ENCODE measurements at places on chromosomes 1 and 21. TPM values are rescaled to one million over a fixed set of nuclear protein-coding genes. Genes with fewer than 3 reads are reported as not detected.

Gene OR2T11
- total RNA-seq = not detected

Gene PDC
- not detected for total RNA-seq

Gene GBP5
- total RNA-seq = 110 TPM

Gene AQP10
- total RNA-seq = not detected

Gene SPATA46
- total RNA-seq = not detected

Gene VN1R5
- not detected for total RNA-seq

Gene PLD5
- not detected for total RNA-seq

Gene CYP4Z1
- total RNA-seq = not detected

Gene GLIS1
- total RNA-seq = not detected

Gene LCE2C
- not detected for total RNA-seq

Gene DISP1
- total RNA-seq = 2.0 TPM

Gene SLC44A5
- total RNA-seq = not detected

Gene LCE2B
- total RNA-seq = not detected

GRCh38 chr1:202194328-202194648 is 689 bp downstream of the LGR6 start:
- no peak for DNase-seq

DNA sequence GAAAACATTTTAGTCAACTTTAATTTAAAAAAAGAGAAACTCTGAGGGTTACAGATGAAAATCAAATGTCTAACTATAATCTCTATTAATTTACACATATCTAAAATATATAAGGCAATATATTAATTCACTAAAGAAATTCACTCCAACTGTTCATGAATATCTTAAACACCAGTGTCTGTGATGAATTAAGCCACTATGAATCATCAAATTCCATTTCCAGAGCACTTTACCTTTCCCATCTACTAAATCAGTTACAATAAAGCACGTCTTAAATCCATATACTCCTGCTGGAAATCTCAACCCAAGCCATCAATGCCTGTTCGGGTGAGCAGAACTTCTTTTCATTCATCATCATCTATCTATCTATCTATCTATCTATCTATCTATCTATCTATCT is 4.3 kb downstream of the TAF5L start:
- no peak for DNase-seq

DNA sequence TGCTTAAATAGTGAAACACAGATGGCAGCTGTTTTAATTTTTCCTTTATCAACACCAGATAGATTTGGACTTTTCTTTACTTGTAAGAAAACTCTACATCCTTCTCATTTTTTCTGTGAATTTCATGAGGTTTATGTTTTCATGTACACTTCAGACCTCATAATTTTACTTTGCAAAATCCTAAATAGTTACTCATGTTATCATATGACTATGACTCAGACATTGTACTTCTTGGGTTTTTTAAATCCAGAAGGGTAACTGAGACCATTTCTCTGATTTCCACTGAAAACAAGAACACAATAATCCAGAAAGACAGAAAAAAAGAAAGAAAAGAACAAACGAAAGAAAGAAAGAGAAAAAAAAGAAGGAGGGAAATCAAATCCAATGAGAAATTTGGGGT is 1021.6 kb downstream of the NCAM2 start:
- DNase-seq = no peak

DNA sequence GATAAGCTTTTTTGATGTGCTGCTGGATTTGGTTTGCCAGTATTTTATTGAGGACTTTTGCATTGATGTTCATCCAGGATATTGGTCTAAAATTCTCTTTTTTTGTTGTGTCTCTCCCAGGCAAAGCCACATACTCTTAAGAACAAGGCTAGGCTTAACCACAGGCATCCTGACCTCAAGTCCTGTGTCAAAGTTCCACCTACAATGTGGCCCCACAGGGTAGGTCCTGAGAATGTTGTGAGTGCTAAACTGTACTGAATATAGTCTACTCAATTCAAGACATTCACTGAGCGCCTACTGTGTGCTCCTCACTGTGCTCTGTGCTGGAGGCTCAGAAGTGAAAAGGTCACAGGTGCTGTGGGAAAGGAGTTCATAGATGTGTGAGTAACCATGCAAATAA is 20.6 kb downstream of the DDAH1 start:
- no peak for DNase-seq

DNA sequence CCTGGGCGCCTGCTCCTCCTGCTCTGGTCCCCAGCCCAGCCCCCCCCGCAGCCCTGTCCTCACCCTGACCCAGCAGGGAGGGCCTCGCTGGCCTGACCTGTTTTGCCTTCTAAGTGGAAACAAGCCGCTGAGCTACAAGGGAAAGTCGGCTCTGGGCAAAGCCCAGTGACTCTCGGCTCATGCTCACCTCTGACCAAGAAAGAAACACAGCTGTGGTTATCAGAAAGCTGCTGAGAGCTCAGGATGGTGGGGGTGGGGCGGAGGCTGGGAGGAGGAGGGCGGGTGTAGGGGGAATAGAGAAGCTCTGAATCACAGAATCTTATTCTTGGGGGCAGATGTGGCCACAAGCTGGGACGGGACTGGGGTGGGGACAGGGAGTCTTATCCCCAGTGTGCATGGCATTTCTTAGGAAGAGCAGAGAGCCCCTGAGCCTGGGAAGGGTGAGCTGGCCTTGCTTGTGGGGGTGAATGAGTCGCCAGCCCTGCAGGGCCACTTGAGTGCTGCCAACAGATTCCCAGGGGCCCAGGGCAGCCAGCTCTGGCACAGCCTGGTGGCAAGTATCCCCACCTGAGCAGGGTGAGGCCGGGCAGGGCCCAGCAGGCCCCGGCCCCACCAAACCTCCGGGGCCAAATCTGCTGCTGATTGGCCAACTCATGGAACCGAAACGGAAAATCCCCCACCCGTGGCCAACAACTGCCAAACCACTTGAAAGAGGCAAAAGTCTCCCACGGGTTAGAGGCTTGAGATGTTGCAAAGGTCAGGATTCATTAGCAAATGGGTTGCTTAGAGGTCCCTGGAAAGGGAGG is 120.6 kb downstream of the SPSB1 start:
- DNase-seq = peak; percentile 85

- DNase-seq = peak; percentile 84
Observed at GRCh38 chr1:43274125-43274803, 4.5 kb downstream of the TMEM125 start.

GRCh38 chr1:8317647-8318381 is at the start of gene SLC45A1:
Gene SLC45A1, plus strand, starts transcription at chr1:8318114. Its CDS starts 6,216 bp downstream, at chr1:8324330.
- peak; percentile 95 for DNase-seq

DNA sequence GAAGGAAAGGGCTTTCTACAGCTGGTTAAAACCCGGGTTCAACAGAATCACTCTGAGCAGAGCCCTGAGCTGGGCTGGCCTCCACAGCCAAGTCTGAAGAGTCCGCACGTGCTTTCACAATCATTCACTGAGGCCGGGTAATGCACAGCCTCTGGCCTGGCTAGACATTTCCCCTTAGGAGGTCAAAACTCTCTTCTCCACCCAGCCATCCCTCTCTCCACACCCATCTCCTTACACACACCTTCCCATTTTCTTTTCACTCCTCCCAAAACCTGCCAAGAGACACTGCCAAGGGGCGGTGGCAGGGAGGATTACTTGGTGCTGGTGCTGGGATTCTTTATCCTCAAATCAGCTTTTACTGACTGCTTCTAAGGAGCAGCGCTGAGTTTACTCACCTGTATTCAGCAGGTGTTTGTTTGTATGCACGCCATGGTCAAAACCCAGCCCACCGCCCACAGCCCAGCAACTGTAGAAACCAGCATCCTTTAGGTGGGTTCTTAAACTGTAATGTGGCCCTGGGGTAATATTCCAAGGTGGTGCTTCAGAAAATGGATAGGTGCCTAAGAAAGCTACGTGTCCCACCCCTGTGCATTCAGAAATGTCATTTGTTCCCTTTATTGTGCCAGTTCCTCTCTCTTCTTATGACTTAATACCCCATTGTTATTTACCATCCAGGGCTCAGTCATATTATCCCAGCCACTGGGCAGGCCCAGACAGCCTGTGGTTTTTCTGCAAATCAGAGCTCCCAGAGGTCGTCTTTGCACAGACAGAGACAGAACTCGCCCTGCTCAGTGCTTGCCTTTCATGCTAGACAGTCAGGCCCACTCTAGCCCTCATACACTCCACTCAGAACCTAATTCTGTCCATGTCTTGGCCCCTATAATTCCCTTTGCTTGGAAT is 80.2 kb downstream of the ADSS2 start:
- DNase-seq = no peak

DNA sequence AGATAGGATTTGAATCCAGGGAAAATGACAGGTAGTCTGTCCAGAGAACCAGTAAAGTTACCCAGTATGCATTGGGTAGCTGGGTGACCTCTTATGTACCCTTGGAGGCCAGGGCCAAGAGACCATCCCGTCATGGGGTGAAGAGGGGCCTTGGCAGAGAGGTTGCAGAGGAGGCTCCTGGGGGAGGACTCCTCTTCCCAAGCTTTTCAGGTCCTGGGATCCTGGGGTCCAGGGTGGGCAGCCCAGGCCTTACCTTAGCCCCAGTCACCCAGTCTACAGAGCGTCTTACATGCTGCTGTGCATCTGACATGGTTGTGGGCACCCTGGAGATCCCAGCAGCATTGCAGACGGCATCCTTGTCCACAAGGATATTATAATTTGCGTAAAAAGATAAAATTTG is 14.0 kb downstream of the PMF1 start:
- no peak for DNase-seq

- DNase-seq = no peak
Observed at GRCh38 chr21:22363504-22363903, 1365.3 kb downstream of the NCAM2 start.

DNA sequence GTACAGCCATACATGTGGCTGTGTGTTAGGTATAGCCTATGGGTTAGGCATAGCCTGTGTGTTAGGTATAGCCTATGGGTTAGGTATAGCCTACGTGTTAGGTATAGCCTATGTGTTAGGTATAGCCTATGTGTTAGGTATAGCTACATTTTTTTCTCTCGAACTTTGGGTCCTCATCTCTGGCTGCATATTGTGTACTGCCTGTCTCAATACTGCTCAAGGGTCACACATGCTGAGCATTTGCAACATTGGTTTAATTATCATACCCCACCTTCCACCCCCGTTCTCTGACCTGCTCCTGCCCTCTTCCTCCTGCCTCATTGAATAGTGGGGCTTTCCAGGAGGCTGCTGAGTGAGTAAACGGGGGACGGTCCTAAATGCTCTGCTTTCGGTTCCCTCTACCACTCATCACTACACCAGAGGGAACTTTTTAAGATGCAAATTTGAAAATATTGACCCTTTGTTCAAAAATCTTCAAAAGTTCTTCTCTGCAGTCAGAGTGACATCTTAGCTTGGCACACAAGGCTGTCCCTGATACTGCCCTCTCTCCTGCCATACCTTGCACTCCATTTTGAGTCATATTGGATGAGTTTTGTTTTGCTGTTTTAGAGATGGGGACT is 17.8 kb downstream of the OR2B11 start:
- DNase-seq = no peak

- no peak for DNase-seq
Observed at GRCh38 chr1:44994309-44994898, 8.0 kb upstream of the EIF2B3 start.

DNA sequence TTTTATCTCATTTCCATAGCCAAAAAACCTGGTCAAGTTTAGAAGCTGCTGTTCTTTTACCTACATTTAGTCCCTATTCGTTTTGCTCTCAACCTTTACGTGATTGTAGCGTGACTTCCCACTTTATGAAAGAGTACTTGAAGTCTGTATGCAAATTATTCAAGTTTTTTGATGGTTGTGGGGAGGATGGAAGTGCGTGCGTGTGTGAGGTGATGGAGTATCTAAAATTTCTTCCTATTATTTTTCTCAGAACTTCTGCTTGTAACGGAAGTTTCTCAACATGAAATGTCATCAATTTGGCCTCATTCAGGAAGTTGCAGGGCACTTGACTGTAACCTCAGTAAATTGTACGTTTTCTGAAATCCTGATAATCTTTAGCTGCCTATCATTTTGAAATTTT is 64.0 kb downstream of the SAMSN1 start:
- DNase-seq = peak; percentile 74

DNA sequence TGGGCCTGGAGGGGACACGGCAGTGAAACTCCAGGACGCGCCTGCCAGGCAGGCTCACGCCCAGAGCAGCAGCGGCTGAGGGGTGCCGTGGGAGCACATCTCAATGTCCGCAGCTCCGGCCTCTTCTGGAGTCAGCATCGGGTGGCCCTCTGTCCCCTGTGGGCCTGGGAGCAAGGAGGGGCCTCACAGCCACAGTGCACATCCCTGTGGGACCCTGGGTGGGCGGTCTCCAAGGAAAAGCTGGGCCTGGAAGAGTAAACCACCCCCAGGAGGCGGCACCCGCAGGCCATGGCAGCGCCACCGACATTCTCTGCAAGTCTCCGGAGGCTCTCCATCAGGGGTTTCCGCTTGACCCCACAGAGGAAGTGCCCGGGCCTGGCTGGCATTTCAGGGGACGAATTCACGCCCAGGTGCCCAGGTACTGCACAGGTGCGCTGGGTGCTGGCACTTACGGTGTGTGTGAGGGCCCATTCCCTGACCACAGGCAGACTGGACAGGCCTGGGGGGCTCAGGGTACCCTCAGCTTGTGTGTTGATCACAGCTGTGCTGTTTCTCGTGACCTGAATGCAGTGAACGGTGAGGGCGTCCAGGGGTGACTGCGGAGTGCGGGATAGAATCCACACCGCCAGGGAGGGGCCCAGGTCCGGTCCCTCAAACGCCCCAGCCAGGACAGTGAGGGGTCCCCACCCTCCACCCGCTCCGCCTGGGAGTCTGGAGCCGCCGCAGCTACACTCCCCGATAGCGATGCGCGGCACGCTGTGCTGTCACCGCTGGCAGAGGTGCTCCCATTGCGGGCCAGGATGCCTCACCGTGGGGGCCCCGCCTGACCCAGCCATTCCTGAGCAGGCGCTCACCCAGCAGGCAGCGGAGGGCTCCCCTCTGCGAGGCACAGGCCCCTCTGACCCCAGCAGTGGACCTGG is 16.6 kb upstream of the RNF223 start:
- DNase-seq = no peak

DNA sequence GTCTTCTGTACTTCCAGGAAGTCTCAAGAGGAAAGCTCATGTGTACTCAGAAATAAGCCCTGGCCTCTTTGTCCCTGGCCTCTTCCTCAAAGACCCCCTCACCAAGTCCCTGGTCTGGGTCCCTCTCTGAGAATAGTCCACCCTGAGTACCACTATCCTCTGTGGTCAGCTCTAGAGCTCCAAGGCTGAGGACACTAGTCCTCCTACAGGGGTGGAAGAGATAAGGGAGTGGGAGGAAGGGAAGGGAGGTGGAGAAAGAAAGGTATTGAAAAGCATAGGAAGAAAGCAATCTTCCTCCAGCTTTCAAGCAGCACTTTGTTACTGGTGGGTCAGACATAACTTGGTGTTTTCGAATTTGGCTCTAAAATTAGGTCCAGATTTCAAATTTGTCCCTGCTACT is 181.4 kb downstream of the NRIP1 start:
- no peak for DNase-seq

- DNase-seq = no peak
Observed at GRCh38 chr1:214615871-214616270, 12.9 kb downstream of the CENPF start.

All from activated CD4-positive, alpha-beta T cell treated with anti-CD3 and anti-CD28 coated beads, Interleukin-2, amount 10 ng/mL, durations not matched to agents 24 days and 14 days (primary cell).